ENCODE measurements at places on chromosomes 13 and 19. TPM values are rescaled to one million over a fixed set of nuclear protein-coding genes. Genes with fewer than 3 reads are reported as not detected.

- no peak overlapping the region for H3K27ac ChIP-seq
- no peak for DNase-seq
- no peaks in the 10 kb centered on the region for H3K4me1 ChIP-seq
- no peak overlapping the region for H3K4me3 ChIP-seq
These were observed 616 bp downstream of the CDX2 start for GRCh38 chr13:27968316-27969081.

DNA sequence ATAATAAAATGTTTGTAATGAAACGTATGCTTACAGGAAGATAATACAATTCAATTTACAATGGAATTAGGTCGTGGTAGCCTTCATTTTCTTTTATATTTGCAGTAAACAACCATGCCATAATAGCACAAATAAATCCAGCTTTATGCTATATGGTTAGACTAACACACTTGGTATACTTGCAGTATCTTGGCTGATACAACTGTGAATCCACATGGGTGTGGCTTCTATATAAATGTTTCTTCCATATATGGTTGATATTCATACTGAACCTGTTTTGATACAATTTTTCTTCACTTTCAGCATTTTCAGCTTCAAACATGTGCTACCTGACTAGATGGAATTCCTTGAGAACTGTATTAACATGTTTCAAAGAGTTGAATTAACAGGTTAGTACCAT, 20.4 kb upstream of the SPRY2 start:
- H3K27me3 ChIP-seq, result no peaks in the 10 kb centered on the region
- H3K36me3 ChIP-seq, result no peaks in the 10 kb centered on the region
- no peaks in the 10 kb centered on the region for H3K4me1 ChIP-seq
- no peak for DNase-seq

DNA sequence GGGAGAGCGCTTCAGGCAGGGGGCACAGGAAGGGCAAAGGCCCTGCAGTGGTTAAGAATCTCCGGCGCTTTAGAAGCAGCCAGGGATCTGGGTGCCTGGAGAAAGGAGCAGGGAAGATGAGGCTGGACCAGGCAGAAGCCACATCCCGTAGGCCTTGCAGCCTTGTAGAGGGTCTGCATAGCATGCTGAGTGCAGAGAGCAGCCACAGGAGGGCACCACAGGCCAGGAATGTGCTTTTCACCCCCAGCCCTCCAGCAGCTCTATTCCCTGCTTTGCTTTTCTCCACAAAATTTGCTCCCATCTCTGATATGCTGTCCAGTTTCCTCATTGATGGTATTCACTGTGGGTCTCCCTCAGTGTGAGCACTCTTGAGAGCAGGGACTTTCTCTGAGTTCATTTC, 5.7 kb downstream of the WDR62 start:
- peaks cover 26% of the 10 kb centered on the region for H3K36me3 ChIP-seq
- peaks cover 67% of the 10 kb centered on the region for H3K4me1 ChIP-seq
- peak; percentile 77 for DNase-seq
- no peak overlapping the region for H3K4me3 ChIP-seq
- H3K27ac ChIP-seq, result peak overlapping the region; percentile 90

The FCAR gene
- total RNA-seq, result not detected
